ENCODE measurements at places on chromosomes 3 and 15.

DNA sequence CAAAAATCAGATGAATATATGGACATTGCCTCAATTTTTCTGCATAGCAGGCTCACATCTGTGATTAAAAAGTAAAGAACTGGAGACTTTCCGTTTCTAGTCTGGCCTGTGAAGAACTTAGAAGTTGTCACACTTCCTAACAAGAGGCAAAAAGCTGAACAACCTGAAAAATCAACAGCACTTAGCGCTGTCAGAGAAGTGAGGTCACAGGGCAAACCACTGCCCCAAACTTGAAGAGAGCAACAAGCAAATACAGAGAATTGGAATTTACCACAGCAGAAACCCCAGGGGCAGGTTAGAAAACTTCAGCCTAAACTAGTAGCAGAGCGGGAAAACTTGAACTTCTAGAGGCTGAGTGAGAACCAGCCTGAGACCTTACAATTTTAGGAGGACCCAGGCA, 38.9 kb downstream of the CCDC54 start:
- no peak for DNase-seq

GRCh38 chr3:178562143-178562946, 26.1 kb downstream of the KCNMB2 start:
- no peak for DNase-seq

- no peak for DNase-seq
Observed at GRCh38 chr3:14988988-14989394, 41.6 kb downstream of the NR2C2 start.

GRCh38 chr15:36883713-36884517, 216.4 kb downstream of the MEIS2 start:
- no peak for DNase-seq

DNA sequence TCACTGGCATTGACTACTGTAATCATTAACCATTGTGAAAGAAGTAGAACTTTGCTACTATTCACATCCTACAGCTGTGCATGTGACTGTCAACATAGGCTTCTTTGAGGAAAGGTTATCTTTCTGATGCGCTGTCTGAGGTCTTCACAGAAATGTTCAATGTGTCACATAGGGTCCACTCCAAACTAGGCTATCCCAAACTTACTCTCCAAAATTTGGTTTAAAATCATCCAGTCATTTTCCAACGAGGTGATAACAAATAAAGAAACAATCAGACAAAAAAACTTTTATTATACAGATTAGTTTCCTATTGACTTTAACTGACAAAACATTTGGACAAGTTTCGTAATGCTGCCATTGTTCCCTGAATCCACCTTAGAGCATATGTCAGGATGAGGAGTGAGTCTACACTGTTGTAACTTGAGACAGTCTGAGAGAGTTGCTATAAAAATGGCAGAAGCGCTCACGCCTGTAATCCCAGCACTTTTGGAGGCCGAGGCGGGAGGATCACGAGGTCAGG, 511.6 kb downstream of the PLOD2 start:
- DNase-seq: no peak

GRCh38 chr3:177431525-177432176, 234.4 kb upstream of the TBL1XR1 start:
- no peak for DNase-seq
